ENCODE measurements at places on chromosomes 4 and X. TPM values are rescaled to one million over a fixed set of nuclear protein-coding genes. Genes with fewer than 3 reads are reported as not detected.

The DSPP gene
- total RNA-seq: not detected

The GALNT7 gene
- total RNA-seq: 27.1 TPM

The STAP1 gene
- not detected for total RNA-seq

The CXCL1 gene
- 17.7 TPM for total RNA-seq

The THAP6 gene
- 4.9 TPM for total RNA-seq

The TMPRSS11F gene
- not detected for total RNA-seq

The PF4V1 gene
- 1.6 TPM for total RNA-seq

The FAM47A gene
- not detected for total RNA-seq

The ARHGEF6 gene
- total RNA-seq: 12.1 TPM

The AGTR2 gene
- total RNA-seq: not detected

The CT55 gene
- not detected for total RNA-seq

The NOA1 gene
- total RNA-seq: 13.8 TPM

The EOLA2 gene
- 43.2 TPM for total RNA-seq

The ABRAXAS1 gene
- 12.9 TPM for total RNA-seq

The ADAMTS3 gene
- 2.3 TPM for total RNA-seq

The ERCC6L gene
- total RNA-seq: 2.6 TPM

The CABS1 gene
- total RNA-seq: not detected

The IL13RA1 gene
- total RNA-seq: 35.8 TPM

The PCDH11X gene
- not detected for total RNA-seq

The KCNIP4 gene
- total RNA-seq: not detected

The BCORL1 gene
- 1.2 TPM for total RNA-seq

The IGSF1 gene
- not detected for total RNA-seq

The SPARCL1 gene
- not detected for total RNA-seq

The MAGEC2 gene
- not detected for total RNA-seq

The PCDH7 gene
- total RNA-seq: 55.4 TPM

The MAGEB4 gene
- not detected for total RNA-seq

The HTN3 gene
- not detected for total RNA-seq

The MTM1 gene
- total RNA-seq: 5.8 TPM

The ABCB7 gene
- total RNA-seq: 22.0 TPM

The BTK gene
- not detected for total RNA-seq

The CFAP47 gene
- not detected for total RNA-seq

The KLF8 gene
- total RNA-seq: 0.58 TPM

Measured in myometrial cell (primary cell).